ENCODE measurements at places on chromosomes 7 and 10.
A peak's percentile ranks its signal among the peaks of the same experiment; 100 is the strongest.

- no peak for DNase-seq
These were observed 239.0 kb upstream of the ANKRD30A start for GRCh38 chr10:36886303-36886891.

DNA sequence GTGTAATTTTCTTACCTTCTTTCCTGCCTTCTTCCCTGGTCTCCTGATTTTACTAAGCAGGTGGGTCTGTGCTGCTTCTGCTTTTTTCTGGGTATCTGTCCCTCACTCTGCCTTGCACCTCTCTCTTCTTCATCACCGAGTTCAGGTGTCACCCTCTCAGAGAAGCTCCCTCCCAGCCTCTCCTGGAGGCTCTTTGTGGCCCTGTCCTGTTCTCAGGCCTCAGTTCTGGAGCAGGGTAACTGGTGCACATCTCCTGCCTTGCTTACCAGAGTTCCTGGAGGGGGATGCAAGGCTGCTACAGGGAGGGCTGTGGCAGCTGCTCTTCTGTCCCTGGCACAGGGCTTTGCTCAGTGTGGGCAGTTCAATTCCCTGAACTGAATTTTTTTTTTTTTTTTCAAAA, 66.1 kb downstream of the RBM33 start:
- DNase-seq: no peak

GRCh38 chr7:111532625-111533024, 29.7 kb downstream of the IMMP2L start:
- no peak for DNase-seq

DNA sequence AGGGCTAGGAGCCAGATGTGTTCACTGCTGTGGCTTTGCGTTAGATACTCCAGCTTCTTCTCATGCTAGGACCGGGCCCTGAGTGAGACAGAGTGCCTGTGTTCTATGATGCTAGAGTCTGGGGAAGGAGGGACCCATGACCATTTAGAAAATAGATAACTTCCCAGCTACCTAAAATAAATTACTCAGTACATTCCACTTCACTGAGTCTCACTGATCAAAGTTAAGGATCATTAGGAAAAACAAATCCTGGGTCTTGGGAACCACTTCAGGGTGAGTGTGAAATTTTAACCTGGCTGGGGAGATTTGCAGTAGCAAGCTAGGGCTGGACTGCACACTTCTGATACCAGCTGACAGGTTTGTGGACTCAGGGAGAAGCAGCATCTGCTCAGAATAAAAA, 138.1 kb downstream of the EMX2 start:
- DNase-seq: peak; percentile 39

GRCh38 chr7:28904578-28905048, 53.5 kb downstream of the TRIL start:
- DNase-seq: peak; percentile 41

GRCh38 chr7:95933618-95934017, 161.3 kb downstream of the DYNC1I1 start:
- DNase-seq: no peak

DNA sequence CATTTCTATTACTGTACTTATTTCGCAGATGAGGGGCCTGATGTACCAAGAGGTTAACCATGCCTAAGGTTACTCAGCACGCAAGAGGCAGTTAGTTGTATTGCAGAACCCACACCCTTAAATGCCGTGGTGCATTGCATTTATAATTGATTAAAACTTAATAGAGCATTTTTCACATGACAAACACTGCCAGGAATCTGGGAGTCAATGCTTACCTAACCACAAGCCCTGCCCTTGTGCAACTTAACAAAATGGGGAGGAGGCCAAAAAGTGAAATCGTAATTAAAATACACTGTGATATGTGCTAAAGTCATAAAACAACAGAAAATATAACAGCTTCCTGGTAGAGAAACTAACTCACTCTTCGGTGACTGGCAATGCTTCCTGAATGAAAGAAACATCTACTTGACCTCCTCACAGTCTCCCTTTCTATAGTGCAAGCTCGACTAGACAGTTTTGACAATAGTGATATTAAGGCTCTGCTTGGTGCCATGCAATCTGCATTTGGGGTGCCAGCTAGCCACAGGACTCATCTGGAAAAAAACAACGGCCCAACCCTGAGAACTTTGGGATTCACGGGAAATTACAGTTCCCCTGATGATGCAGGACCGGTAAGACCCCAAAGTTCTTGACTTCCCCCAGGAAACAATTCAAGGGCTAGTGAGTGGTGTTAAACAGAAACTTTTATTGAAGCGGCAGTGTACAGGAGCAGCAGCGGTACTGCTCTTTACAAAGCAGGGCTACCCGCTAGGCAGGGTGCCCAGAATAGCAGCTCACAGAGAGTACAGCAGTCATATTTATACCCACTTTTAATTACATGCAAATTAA, 612.4 kb downstream of the TNS3 start:
- DNase-seq: no peak

DNA sequence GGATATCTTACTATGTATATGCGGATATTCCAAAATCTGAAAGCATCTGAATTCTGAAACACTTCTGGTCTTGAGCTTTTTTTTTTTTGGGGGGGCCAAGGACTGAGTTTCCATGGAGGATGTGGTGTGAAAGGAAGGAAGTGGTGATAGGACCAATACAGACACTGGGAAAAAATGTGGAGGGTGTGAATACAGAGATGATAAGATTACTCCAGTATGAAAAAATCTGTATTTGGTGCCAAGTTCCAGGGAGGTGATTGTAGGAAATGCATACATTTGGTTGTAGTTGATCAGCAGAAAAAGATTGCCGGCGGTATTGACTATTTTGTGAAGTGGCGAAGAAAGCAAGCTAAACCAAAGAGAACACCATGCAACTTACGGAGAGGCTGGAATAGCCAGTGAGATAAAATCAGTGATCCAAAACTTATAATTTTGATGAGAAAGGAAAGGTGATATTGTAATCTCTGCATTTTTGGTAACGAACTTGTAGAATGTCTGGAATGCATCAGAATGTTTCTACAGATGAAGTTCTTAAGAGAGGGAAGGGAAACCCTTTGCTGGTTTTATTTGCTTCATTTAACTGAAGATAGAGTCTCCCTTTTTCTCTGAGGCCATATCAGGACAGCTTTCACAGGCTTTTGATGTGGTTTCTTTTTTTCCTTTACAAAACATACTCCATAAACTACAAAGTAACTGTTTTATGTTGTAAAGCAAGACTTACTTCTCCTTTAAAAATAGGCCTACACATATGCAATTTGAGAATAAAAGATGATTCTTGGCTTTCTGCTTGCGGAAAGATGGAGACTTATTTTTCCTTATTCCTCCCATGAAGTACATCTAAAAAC, 6.0 kb downstream of the WDR37 start:
- no peak for DNase-seq
